NCI-H774 (cell line): ENCODE measurements at places on chromosomes 4 and X.

- no peak for DNase-seq
These were observed 487.9 kb downstream of the C4orf33 start for GRCh38 chr4:129583868-129584267.

DNA sequence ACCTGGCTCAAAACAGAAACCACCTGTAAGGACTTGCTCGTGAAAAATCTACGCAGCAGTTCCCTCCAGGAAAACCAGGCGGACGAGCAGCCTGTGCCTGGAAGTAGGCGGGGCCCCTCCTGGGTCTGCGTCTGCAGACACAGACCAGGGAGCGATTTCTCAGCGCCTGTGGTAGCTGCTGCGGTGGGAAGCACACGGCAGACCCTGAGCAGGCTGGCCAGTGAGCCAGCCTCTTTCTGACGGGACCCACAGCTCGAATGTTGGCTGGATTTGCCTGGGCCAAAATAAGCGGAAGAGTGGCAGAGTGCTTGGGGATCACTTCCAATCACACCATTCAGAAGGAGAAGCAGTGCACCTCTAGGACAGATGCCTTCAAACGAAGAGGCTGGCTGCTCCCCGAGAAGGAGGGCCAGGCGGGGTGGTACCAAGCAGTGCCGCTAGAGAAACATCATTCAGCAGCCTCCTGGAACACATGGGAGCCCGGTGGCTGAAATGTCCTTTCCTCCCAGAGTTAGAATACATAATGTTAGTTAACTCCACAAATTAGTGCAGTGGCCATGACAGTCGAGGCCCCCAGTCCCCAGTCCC lies 85.9 kb downstream of the GATB start:
- DNase-seq, result no peak

DNA sequence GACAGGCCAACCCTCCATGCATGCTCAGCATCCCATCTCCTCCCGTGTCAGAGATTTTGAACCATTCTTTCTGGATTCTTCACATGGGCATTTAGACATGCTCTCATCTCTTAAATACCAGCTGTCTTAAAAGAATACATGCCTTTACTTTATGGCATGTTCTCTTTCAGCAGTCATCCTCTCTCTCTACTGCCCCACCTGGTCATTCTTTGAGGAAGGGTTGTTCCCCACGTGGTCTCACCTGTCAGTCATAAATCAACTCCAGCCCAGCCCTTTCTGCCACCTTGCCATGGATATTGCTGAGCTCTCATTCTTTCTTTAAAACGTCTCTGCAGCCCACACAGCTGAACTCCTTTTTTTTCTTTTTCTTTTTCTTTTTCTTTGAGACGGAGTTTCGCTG lies 111.3 kb downstream of the ARHGAP10 start:
- no peak for DNase-seq

GRCh38 chr4:98210281-98210680 lies 50.9 kb upstream of the RAP1GDS1 start:
- DNase-seq, result no peak

GRCh38 chr4:142583708-142584107 lies 262.4 kb downstream of the INPP4B start:
- no peak for DNase-seq

- no peak for DNase-seq
These were observed 801.9 kb downstream of the TECRL start for GRCh38 chr4:63607169-63607872.
